ENCODE measurements at places on chromosomes 1 and 21.

DNA sequence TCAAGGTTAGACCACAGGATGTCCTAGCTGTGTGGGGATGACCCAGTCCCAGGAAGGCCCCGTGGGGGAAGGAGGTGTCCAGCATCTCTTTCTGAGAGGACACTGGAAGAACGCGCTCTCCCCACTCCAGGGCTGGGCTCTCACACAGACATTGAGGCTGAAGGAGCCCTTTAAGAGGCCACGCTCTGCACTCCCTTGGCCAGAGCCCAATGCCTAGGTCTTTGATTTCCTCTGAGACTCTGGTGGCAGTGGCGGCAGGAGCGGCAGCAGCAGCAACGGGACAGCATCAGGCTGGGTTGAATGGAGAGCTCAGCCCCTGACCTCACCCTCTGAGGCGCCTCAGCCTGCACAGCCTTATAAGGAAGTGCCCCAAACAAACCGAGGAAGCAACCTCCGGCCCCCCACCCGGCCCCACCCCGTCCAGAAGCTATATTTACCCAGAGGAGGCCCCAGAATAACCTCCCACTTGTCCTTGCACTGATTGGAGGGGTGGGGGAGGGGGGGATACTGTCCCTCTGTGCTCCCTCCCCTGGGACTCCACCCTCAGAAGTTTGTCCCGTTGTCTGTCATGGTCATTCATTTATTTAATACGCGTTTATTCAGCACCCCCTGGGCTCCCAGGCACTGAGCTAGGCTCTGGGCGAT, 12.3 kb downstream of the NES start:
- no peak overlapping the region for H3K4me3 ChIP-seq
- peaks cover 36% of the 10 kb centered on the region for H3K4me1 ChIP-seq
- no peaks in the 10 kb centered on the region for H3K36me3 ChIP-seq
- H3K27me3 ChIP-seq: no peaks in the 10 kb centered on the region
- peak; percentile 80 for DNase-seq
- H3K27ac ChIP-seq: peak overlapping the region; percentile 90

GRCh38 chr1:153919876-153920852, 2.6 kb downstream of the GATAD2B start:
- H3K27ac ChIP-seq: peak overlapping the region; percentile 36
- H3K27me3 ChIP-seq: no peaks in the 10 kb centered on the region
- peak overlapping the region; percentile 86 for H3K4me3 ChIP-seq
- no peak for DNase-seq
- H3K36me3 ChIP-seq: peaks cover 2% of the 10 kb centered on the region

GRCh38 chr1:160200786-160201185, 4.4 kb upstream of the PEA15 start:
- no peaks in the 10 kb centered on the region for H3K36me3 ChIP-seq
- no peak for DNase-seq
- no peak overlapping the region for H3K4me3 ChIP-seq
- H3K4me1 ChIP-seq: no peaks in the 10 kb centered on the region
- no peaks in the 10 kb centered on the region for H3K27me3 ChIP-seq

DNA sequence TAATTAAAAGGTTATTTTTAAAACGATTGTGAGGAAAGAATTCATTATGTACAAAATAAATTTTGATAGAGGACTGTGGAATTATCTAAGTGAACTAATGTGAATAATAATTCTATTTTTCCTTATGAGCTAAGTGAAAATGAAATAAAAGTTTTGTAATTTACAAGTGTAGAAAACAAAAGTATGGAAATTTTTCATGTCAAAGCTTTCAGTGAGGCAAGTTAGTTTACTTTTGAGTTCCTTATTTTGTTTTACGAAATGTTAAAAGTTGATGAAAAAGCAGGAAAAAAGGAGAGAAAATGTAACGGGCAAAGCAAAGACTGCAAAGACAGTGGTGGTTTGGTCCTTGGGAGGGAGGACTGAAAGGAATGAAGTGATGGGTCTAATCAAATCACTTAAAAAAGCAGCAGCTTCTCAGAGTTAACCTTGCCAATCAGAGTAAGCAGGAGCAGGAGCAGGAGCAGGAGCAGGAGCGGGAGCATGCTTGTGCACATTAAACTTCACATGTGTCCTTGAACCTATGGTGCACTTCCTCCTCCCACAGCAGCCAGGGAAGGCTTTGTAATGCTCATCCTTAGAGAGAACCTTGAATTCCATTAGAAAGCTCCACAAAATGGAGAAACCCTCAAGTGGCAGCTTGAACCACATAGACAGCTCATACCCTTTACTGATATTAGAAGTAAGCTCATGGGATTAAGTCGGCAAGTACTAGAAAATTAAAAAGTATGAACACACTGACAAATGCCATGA, 133.4 kb downstream of the LHX4 start:
- no peaks in the 10 kb centered on the region for H3K27me3 ChIP-seq
- H3K4me1 ChIP-seq: no peaks in the 10 kb centered on the region
- H3K27ac ChIP-seq: no peak overlapping the region
- H3K4me3 ChIP-seq: no peak overlapping the region

DNA sequence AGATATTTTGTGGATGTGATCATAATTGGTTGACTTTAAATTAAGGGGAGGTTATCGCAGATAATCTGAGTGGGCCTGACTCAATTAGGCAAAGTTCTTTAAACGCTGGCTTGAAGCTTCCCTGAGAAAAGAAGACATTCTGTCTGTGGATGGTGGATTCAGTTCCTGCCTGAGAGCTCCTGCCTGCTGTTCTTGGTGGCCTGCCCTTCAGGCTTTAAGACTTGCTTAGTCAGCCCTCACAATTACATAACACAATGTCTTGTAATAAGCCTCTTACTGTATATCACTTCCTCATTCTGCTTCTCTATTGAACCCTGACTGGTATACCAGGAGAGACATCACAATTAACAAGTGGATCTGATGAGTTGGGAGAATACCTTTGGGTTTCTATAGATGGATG, 50.2 kb downstream of the KCNJ6 start:
- H3K27ac ChIP-seq: no peak overlapping the region
- no peaks in the 10 kb centered on the region for H3K4me1 ChIP-seq
- no peaks in the 10 kb centered on the region for H3K27me3 ChIP-seq
- H3K36me3 ChIP-seq: no peaks in the 10 kb centered on the region
- no peak overlapping the region for H3K4me3 ChIP-seq
